Right lobe of liver (tissue), 6 donors: ENCODE measurements at places on chromosomes 3 and 15. TPM values are rescaled to one million over a fixed set of nuclear protein-coding genes. Genes with fewer than 3 reads are reported as not detected.

CPEB1 gene
- not detected for total RNA-seq

ATP13A5 gene
- not detected for total RNA-seq

DMXL2 gene
- 8.8 TPM for total RNA-seq

PRR20G gene
- not detected for total RNA-seq

ZNF80 gene
- not detected for total RNA-seq

LMOD3 gene
- not detected for total RNA-seq

SERPINI1 gene
- 0.55 TPM for total RNA-seq

CD200 gene
- total RNA-seq, result not detected

SLC12A1 gene
- total RNA-seq, result 2.1 TPM

MUSTN1 gene
- total RNA-seq, result 9.9 TPM

AGBL1 gene
- total RNA-seq, result not detected
